ENCODE measurements at places on chromosomes 16 and 17.

- no peak for DNase-seq
Observed at GRCh38 chr17:44747566-44747965, 11.2 kb upstream of the ADAM11 start.

GRCh38 chr17:43211480-43212402, at the start of gene TMEM106A:
Gene TMEM106A (plus strand): TSS chr17:43211875. CDS start chr17:43213042, 1,167 bp downstream.
- peak; percentile 38 for DNase-seq

DNA sequence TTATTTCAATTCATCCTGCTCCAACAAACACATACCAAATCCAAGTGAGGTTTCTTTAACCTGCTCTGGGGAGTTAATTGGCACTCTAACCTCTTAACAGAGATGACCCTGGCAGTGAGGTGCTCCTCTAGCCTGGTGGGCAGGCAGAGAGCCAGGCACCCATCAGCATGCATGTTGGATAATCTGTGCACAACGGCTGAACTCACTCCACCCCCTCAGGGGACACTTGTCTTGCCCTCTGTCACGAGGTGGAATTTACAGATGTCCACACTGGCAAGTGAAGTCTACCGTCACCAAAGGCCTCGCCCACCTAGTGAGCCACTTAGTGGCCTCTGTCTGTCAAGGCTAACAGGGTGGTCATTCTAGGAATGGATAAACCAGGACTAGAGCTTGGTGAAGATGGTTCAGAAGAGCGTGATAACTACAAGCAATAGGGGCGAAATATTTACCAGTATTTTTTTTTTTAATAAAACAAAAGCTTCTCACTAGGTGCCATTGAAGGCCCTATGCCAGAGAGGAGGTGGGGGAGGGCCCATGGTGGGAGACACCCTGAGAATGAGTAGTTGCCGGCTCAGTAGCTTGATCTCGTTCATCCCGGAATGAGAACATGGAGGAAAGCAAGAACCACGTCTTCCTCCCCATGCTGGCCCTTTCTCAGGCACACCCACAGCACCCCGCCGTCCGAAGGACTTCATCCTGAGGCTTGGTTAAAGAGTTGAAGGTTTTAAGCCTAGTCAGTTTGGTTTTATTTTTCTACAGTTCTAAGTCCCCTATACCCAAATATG, 25.2 kb downstream of the PLD6 start:
- no peak for DNase-seq

GRCh38 chr16:64773638-64774037, 348.2 kb downstream of the CDH11 start:
- DNase-seq, result no peak

DNA sequence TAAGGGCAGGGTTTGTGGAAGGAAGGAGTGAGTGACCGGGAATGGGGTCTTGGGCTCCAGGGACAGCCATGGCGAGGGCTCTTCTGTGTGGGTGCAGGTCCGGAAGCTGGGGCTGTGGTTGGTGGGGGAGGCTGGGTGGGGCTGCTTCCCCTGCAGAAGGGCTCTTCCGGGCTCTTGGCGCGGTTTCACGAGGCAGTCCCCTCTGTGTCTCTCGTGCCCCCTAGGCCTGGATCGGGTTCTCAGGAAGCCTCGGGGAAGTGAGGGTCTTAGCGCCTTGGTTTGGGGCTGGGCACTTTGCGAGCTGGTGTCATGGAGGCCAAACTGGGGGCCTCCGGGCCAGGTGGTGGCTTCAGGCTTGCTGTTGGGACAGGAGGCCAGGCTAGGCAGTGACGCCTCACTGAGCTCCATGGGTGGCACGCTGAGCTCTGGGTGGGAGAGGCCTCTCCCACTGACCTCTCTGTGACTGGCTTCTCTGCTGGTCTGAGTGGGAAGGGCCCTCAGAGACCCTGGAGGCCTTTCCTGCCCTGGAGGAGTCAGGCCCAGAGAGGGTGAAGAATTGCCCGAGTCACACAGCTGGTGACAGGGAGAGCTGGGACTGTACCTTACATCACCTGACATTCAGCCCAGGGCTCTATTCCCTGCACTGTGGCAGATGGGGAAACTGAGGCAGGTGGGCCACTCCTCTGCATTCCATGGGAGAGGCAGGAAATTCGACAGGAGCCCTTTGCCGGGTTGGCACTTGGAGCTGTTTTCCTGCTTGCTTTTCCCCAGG, 8.2 kb downstream of the ADCY7 start:
- no peak for DNase-seq

DNA sequence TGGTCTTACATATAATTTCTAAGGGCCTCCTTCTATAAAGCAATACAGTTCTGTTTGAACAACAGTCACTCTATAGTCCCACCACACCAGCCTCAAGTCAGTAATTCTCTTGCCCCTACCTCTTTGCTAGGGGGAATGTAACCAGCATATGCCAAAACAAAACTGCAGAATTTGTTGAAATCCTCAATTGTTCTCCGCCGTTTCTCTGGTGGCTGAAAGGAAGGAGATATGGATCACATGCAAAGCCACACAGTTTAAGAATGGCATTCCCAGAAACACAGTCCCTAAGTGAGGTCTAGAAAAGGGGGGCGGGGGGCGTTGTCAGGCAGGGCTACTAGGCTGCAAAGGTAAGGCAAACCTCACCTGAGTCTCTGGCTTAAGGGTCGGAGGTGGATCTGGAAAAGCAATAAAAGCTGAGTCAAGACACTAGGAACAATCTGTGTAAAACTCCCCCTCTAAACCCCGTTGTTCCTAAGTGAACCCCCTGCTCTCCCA, 1.9 kb downstream of the PHF23 start:
- no peak for DNase-seq

- no peak for DNase-seq
Observed at GRCh38 chr17:74070374-74070773, 133.1 kb upstream of the RPL38 start.

- no peak for DNase-seq
Observed at GRCh38 chr17:69461951-69462369, 47.5 kb downstream of the MAP2K6 start.

- DNase-seq, result no peak
Observed at GRCh38 chr17:78572239-78573205, 4.7 kb downstream of the DNAH17 start.

- DNase-seq, result no peak
Observed at GRCh38 chr17:9003355-9004131, 17.8 kb upstream of the NTN1 start.

DNA sequence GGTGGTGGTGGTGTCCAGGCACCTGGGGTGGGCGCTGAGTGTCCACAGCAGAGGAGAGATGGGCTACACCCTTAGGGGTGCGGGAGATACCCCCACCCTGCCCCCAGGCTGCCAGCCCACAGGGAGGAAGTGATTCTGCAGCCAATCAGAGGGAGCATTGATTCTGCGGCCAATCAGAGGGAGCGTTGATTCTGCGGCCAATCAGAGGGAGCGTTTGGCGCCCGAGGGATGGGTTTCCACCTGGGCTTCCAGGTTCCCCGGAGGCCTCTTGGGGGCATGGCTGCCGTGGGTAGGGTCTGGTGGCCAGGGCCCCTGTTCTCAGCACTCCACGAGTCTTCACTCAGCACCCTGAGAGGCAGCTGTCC, 28.2 kb upstream of the ACSF3 start:
- no peak for DNase-seq

GRCh38 chr17:83006515-83007455, 72.6 kb upstream of the METRNL start:
- DNase-seq, result no peak

DNA sequence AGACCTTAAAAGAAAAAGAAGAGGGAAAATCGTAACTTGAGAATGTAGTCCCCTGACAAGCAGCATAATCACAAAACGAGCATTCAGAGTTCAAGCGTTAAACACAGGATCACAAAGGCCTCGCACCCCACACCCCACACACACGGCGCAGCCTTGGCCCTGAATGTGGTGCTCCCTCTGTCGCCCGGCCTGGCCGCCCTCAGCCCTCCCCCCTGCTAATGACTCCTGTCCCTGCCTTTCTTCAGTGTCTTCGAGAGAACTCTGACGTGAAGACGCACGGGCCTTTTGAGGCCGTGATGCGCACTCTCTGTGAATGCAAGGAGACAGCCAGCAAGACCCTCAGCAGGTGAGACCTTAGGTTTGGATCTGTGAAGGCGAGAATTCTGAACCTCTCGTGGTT, 47.5 kb upstream of the ENDOV start:
- no peak for DNase-seq

- DNase-seq, result no peak
Observed at GRCh38 chr16:59719121-59719520, 985.0 kb upstream of the GOT2 start.

DNA sequence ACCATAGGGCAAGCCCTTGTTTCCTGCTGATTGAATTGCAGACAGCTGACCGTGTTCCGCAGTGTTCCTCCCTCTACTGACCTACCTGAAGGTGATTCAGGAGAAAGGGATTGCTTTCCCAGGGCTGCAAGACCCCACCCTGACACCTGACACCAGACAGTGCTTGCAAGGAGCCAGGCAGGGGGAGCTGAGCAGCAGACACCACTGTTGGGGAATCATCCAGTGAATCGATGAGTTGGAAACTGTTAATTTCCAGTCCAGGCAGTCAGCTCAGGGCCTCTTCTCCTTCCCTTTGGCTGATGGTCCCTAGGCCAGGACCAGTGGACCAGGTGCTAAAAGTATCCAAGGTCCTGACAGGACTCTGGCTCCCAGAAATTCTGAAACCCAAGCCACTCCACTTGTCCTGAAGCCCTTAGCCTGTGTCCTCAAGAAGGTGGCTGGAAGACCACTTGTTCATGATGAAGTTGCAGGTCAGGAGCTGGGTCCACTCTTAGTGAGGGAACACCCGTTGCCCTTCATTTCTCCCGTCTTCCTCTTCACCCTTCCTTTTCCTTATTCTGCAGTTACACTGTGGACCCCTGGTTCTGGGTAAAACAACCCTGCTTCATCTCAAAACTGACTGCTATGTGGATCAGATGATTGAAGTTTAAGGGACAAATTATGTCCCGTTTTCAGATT, 9.5 kb upstream of the UNK start:
- DNase-seq, result peak; percentile 16

DNA sequence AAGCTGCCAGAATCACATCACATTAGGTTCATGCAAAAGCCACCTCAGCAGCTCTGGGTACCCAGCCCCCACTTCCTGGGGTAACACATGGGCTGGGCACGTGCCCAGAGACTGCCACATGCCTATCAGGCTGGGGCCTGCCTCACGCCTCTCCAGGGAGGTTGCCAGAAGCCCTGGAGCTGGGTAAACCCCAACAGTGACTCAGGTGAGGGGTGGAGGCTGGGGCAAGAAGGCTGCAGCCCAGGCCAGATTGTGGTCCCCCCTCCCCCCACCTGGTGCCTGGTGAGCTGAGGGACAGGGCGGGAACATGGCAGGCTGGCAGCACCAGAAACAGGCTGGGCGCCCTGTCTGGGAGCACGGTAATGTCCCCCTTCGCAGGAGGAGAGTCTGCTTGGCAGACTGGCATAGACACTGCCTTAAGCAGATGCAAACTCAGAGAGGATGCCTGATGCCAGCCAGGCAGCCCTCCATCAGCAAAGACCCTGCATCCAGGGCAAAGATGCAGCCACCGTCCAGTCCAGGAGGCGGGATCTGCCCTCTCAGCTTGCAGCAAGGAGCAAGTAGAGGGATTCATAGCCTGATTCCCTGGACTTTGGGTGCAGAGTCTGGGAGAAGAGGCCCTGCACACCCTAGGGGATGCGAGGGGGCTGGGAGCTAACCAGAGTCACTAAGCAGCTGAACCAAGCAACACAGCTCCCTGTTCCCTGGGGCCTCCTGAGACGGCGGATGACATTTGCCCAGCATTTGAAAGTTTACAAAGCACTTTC, 28.8 kb downstream of the NGFR start:
- DNase-seq, result no peak

- DNase-seq, result no peak
Observed at GRCh38 chr16:80936410-80936809, 70.3 kb downstream of the CMC2 start.

DNA sequence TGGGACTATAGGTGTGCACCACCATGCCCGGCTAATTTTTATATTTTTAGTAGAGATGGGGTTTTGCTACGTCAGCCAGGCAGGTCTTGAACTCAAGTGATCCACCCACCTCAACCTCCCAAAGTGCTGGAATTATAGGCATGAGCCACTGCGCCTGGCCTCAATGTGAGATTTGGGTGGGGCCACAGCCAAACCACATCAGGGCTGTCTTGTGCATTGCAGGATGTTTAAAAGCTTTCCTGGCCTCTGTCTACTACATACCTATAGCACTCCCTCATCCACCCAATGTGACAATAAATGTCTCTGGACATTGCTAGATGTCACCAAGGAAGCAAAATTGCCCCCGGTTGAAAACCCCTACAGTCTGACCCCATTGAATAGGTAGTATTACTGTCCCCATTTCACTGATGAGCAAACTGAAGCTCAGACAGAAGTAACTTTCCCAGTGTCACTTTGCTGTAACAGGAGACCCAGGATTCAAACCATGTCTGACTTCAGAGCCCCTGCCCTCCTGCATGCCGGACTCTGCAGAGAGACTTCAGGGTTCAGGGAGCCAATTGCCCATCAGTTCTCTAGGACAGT, 3.6 kb upstream of the MAP3K14 start:
- DNase-seq, result no peak

GRCh38 chr17:35257208-35257659, 14.4 kb downstream of the SLFN5 start:
- peak; percentile 48 for DNase-seq

GRCh38 chr16:73054813-73055482, 7.0 kb upstream of the ZFHX3 start:
- DNase-seq, result no peak

GRCh38 chr17:82173351-82174041, 39.1 kb downstream of the CCDC57 start:
- no peak for DNase-seq

- DNase-seq, result no peak
Observed at GRCh38 chr16:27450196-27450549, 48.2 kb downstream of the IL21R start.

DNA sequence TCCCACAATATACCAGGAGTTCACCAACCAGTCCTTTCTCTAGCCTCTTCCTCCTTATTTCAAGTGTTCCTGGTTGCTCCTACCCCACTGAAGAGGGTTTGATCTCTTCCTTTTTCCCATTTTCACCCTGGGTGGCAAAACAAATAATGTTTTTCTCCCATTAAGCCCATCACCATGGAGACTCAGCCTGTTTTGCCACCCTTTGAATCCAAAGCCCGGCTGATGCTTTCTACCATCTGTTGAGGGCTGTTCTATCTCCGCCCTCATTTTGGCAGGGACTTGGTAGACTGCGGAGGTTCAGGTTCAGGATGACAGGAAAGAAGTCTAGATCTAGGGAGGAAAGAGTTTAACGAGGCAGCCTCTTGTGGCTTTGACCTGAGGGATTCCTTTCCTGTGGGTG, 2.6 kb downstream of the DNAH2 start:
- no peak for DNase-seq

DNA sequence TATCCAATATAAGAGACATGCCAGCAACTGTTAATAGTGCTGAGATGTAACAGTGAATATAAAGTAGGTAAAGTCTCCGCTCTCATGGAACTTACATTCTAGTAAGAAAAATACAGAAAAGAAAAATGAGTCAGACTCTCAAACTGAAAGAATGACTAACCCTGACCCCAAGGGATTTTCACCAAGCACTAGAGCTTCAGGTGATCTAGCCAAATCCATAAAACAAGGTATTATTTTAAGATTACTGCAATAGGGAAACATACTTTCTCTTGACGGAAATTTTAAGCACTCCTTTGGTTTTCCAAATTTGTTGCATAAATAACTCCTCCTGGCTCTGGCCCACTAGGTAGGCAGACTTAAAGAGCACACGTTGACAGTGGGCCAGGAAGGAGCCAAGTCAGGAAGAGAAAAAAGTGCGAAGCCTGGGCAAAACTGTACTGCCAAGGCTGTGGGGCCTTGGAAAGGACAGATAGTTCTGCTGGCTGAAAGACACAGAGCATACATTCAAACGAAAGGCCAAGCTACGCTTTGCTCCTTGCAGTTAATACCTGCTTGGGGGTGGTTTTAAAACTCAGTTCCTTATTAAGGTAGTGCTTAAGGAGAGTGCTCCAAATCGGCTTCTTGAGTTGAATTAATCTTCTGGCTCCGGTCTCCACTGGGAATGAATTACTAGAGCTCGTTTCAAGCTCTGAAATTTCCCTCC, 1.4 kb downstream of the GOT2 start:
- no peak for DNase-seq

Measured in NCI-H187 (cell line).